ENCODE measurements at places on chromosomes 6 and 20.

DNA sequence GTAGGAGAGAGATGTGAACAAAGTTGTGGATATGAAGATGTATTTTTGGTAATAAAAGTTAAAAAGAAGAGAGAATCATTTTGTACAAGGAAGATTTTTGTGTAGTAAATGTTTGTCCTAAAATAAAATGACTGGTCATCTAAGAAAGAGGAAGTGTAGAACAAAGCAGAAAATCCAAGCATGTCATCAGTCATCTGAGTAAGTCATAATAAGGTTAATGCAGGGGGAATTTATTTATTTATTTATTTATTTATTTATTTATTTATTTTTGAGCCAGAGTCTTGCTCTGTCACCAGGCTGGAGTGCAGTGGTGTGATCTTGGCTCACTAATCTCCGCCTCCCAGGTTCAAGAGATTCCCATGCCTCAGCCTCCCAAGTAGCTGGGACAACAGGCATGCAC is 15.7 kb upstream of the CGA start:
- no peak for DNase-seq

- DNase-seq = no peak
Observed at GRCh38 chr20:745683-746301, 22.5 kb downstream of the SLC52A3 start.

GRCh38 chr6:126937426-126937825 is 181.0 kb upstream of the RSPO3 start:
- DNase-seq = no peak

GRCh38 chr20:14691994-14692393 is 354.6 kb upstream of the FLRT3 start:
- no peak for DNase-seq

GRCh38 chr20:36818185-36818584 is 44.6 kb upstream of the DSN1 start:
- no peak for DNase-seq

DNA sequence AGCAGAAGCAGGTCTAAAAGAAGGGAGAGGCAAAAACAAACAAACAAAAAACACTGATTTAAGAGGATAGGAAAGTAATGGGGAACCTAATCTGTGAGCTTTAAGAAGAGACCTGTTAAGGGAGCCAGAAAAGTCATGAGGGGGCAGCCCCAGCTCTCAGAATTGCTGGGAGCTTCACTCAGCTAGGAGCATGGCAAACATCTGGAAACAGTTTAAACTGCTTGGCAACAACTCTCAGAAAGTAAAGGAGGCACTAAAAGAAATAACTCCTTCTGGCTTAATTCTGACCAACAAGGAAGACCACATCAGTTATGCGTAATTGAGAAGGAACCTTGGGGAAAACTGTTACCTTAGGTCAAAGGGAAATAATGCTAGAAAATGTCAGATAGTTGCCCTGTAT is 121.4 kb downstream of the LAMP5 start:
- DNase-seq = no peak

DNA sequence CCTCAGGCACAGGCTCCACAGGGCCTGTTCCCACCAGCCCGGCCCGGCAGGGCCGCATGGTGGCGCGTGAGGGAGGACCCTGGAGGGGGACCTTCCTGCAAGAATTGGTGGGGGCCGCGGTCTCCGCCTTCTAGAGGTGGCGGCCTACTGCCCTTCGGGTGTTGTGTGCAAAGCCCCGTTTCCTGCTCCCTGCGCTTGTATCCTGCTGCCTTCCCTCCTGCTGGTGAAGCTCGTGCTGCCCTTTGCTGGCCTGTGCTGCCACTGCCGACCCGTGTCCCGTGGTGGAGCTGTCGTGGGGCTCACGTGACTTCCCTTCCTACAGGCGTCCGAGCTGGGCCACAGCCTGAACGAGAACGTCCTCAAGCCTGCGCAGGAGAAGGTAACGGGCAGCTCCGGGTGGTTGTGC is 8.4 kb upstream of the COL20A1 start:
- no peak for DNase-seq

DNA sequence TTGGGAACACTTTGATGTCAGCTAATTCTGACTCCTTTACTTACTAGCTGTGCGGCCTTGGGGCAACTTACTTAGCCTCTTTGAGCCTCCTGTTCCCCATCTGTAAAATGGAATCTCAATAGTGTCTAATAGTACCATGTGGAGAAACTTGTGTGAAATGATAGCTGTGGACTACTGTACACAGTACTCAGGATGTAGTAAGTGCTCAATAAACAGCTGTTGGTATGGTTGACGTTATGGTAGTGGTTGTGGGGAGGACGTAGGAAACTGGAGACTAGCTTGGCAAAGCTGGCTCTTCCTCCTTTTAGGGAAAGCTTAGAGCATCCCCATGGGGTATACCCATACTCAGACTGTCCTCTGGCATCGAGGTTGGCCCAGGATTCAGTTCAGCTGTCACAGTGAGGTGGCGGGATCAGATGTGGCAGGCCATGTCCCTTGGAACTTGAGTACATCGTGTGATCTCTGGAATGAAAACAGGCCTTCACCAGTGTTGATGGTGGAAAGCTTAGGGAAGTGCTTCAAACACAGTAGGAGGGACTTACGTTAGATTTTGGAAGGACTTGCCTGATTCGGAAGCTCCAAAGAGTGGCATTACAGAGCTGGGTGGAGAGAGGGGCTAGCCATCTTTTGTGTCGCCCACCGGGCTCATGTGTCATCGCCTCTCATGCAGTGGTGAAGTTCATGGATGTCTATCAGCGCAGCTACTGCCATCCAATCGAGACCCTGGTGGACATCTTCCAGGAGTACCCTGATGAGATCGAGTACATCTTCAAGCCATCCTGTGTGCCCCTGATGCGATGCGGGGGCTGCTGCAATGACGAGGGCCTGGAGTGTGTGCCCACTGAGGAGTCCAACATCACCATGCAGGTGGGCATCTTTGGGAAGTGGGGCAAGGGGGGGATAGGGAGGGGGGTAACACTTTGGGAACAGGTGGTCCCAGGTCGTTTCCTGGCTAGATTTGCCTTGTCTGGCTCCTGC is 7.1 kb downstream of the VEGFA start:
- DNase-seq = no peak

All from effector CD4-positive, alpha-beta T cell (primary cell).